CD4-positive, CD25-positive, alpha-beta regulatory T cell (primary cell): ENCODE measurements at places on chromosomes 5 and 9. TPM values are rescaled to one million over a fixed set of nuclear protein-coding genes. Genes with fewer than 3 reads are reported as not detected.

DNA sequence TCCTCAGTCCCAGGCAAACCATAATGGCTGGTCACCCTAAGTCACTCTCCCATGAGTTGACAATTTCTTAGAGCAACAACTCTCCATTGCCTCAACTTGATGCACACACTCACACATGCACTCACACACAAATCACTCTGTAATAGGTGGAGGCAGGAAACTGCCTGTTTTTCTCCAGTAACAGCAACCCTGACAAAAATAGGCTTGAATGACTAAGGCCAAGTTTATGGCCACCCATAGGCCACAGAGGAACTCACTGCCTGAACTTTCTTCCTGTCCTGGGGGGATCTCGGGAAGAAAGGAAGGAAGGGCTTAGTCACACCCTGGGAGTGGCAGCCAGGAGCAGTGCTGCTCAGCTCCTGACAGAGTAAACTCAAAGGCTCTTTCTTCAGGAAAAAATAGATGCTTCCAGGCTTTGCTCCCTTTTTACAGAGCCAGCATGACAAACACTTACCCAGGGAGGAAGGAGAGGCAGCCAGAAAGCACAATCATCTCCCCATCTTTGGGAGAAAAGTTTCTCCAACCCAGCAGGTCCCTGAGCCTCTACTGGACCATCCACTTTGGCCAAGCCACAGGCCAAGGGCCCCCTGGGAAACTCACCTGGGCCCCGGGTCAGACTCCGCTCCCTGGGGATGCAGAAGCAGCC is 368 bp downstream of the SH3TC2 start:
- no peak overlapping the region for H3K4me3 ChIP-seq
- no peak for DNase-seq
- peaks cover 7% of the 10 kb centered on the region for H3K27me3 ChIP-seq

GRCh38 chr5:143386725-143387124 is 16.8 kb downstream of the NR3C1 start:
- peaks cover 37% of the 10 kb centered on the region for H3K36me3 ChIP-seq
- H3K4me1 ChIP-seq, result peaks cover 31% of the 10 kb centered on the region
- H3K4me3 ChIP-seq, result no peak overlapping the region

- H3K4me1 ChIP-seq, result no peaks in the 10 kb centered on the region
- no peak overlapping the region for H3K4me3 ChIP-seq
- no peaks in the 10 kb centered on the region for H3K27me3 ChIP-seq
- DNase-seq, result no peak
- H3K36me3 ChIP-seq, result no peaks in the 10 kb centered on the region
These were observed 375.5 kb downstream of the PDE4D start for GRCh38 chr5:59517926-59518585.

DNA sequence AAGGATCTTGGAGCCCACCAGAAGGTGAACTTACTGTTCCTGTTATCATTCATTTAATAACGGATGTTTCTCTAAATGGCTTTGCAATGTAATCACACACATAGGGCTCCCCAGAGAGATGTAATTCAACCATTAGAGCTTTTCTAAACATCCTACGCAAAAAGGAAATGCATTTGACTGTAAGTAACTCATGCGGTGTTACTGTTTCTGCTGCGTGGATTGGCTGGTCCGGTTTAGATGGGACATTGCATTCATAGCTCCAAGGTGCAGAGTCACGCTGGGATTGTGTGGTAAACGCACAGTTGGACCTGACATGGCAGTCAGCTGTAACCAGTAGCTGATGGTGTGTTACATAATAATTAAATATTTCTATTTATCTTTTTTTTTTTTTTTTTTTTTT is 185.5 kb upstream of the OTULINL start:
- no peak overlapping the region for H3K27ac ChIP-seq
- no peaks in the 10 kb centered on the region for H3K36me3 ChIP-seq
- H3K4me3 ChIP-seq, result no peak overlapping the region
- no peaks in the 10 kb centered on the region for H3K27me3 ChIP-seq

- peak; percentile 61 for DNase-seq
- no peak overlapping the region for H3K4me3 ChIP-seq
- H3K27ac ChIP-seq, result no peak overlapping the region
These were observed 11.4 kb upstream of the ASS1 start for GRCh38 chr9:130433168-130433946.

DNA sequence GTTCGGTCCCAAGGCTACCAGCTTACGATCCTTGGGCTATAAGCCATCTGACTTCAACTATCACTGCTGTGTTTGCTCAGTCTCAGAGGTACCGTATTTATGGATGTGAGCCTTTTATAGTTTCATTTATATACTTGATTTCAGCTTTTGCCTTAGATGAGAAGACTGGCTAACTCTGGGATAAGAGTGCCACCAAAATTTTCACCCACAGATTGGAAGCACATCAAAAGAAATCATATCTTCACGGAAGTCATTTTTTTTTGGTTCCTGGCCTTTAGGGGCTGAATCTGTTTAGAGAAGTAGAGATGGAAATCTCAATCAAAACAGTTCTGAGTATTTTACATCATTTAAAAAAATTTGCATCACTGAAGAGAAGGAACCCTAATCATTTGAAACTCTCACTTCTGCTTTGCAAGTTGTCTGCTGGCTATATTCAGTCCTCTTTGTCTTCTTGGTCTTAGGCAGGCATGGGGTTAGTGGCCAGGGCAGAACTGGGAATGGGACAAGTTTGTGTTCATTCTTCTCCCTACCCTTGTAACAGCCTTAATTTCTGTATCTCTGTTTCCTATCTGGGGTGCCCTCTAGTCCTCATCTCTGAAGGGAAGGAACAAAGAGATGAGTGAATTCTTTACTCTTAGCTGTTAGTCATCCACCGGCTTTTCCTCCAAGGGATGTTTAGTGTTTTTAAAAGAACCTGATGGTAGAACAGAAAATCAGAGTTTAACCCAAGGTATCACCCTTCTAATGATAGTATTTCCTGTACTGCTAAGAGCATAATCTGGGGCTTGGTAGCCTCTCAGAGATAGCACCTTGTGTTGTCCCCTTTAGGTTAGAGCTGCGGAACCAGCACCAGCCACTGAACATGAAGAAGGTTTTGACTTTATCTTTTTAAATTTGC is 14.1 kb upstream of the TNFAIP8 start:
- peak overlapping the region; percentile 85 for H3K27ac ChIP-seq
- peak overlapping the region; percentile 88 for H3K4me3 ChIP-seq
- peaks cover 99% of the 10 kb centered on the region for H3K4me1 ChIP-seq
- H3K36me3 ChIP-seq, result no peaks in the 10 kb centered on the region

Gene SVEP1
- 0.12 TPM for total RNA-seq

Gene CAPSL
- total RNA-seq, result not detected

- DNase-seq, result no peak
- no peaks in the 10 kb centered on the region for H3K4me1 ChIP-seq
- no peak overlapping the region for H3K4me3 ChIP-seq
These were observed 399.6 kb upstream of the TUSC1 start for GRCh38 chr9:26077860-26078259.

GRCh38 chr5:142601432-142601831 is 84.5 kb downstream of the FGF1 start:
- no peak for DNase-seq
- H3K27me3 ChIP-seq, result peaks cover 17% of the 10 kb centered on the region
- H3K4me1 ChIP-seq, result no peaks in the 10 kb centered on the region

DNA sequence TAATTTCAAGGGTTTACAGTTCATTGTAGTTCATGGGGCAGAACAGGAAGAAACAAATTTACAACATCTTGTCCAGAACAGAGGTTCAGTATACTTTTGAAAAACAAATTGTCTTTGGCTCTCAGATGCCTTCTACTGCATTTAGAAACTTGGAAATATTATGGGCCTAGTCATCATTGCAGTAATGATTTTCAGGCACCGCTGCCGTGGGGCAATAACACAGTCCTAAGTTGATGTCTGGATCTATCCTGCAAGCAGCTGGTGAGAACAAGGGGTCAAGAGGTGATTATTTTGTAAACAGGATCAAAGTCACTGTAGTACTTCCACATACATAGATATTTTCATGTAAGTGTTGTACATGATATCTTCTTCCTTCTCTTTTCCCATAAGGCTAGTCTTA is 82.5 kb upstream of the CAST start:
- no peak overlapping the region for H3K27ac ChIP-seq
- no peaks in the 10 kb centered on the region for H3K36me3 ChIP-seq
- DNase-seq, result no peak

- no peaks in the 10 kb centered on the region for H3K27me3 ChIP-seq
- no peak overlapping the region for H3K4me3 ChIP-seq
- H3K27ac ChIP-seq, result no peak overlapping the region
- H3K36me3 ChIP-seq, result no peaks in the 10 kb centered on the region
- no peaks in the 10 kb centered on the region for H3K4me1 ChIP-seq
- DNase-seq, result no peak
These were observed 1492.9 kb upstream of the C9orf72 start for GRCh38 chr9:29066141-29066640.
